ENCODE measurements at places on chromosomes 2 and 18.

- peak; percentile 33 for DNase-seq
Observed at GRCh38 chr2:127386764-127387654, 766 bp downstream of the MAP3K2 start.

DNA sequence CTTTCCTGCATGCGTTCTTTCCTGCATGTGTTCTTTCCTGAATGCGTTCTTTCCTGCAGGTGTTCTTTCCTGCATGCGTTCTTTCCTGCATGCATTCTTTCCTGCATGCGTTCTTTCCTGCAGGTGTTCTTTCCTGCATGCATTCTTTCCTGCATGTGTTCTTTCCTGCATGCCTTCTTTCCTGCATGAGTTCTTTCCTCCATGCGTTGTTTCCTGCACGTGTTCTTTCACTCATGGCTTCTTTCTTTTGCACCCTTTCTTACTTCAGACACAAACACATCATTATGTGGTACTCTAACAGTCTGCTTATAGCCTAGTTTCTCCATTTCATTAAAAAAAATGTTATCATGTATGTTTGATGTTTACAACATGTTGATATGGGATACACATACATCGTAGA, 261.6 kb upstream of the PXDN start:
- DNase-seq = no peak

DNA sequence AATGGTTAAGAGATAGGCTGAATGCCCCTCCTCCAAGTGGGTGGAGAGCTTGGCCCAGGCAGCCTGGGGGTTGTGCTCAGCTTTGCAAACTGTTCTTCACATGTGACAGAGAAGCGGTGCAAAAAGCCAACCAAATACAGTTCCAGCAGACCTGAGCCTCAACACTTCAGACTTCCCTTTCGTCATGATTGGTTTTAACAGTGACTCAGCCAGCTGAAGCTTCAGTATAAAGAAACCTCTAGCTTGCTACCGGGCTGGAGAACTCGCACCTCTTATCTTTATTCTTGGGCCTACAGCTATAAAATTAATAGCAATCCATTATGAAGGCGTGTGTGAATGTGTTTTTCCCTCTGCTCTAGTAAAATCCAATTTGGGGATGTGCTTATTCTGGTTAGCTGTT, 20.0 kb downstream of the SETBP1 start:
- DNase-seq = no peak

DNA sequence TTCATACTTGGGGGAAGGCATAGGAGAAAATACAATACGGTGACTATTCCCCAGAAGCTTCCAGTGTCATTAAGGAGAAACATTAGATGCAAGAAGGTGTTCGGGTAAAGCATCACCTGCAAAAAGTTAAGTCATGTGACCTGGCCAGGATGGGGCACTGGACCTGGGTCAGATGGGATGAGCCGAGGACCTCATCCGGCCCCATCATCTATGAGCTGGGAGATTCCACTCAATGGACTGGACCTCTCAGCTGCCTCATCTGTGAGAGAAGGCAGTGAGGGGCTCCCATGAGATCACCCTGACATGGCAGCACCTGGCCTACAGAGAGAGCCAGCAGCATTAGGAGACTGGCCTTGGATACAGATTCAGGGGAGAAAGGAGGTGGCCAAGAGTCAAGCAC, 111.4 kb upstream of the TEX51 start:
- no peak for DNase-seq

- DNase-seq = no peak
Observed at GRCh38 chr2:134855709-134856108, 17.3 kb downstream of the ACMSD start.

GRCh38 chr18:66603941-66604627, at the start of gene CDH19:
Gene CDH19 (minus strand): TSS chr18:66604090. CDS start chr18:66572204, 31,886 bp downstream.
- no peak for DNase-seq

- DNase-seq = no peak
Observed at GRCh38 chr2:168076731-168077130, 170.7 kb downstream of the STK39 start.

GRCh38 chr18:34729264-34729663, 19.2 kb downstream of the DTNA start:
- DNase-seq = no peak

GRCh38 chr18:34991561-34991960, 49.7 kb upstream of the MAPRE2 start:
- no peak for DNase-seq

DNA sequence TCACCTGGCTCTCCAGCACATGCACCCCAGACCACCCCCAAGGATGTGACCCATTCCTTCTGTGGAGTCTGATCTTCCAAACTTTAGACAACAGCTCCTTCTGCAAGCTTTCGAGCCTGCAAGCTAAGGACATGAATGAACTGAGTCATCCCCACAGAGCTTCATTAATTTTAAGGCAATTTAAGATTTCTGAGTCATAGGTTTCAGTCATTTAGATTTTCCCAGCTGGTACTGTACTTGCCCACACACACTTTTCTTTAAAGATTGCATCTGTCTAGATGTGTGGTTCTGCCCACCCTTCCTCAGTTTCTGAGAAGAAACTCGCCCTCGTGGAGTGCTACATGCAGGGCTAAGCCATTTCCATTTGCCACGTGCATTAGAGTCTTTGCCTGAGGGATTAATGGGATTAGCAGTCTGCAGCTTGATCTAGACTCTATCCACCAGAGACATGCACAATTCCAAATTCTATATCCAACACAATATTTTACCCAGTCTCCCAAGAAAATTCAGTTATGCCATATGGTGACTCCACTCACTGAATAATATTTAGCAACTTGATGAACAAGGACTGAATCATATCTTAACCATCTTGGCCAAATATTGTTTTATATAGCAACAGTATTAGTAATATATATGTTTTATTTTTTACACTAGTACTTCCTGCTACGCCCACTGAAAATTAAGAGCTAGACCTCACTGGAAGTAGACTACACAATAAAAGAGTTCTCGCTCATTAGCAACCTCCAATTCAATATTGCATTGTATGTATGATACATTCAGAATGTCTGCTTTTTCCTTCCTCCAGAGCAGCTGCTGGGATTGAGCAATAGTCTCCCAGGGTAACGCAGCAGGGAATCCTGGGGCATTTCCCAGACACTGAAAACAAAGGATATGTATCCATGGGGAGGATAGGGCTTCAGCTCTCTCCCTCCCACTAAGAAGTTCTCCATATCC, 14.3 kb upstream of the TRIB2 start:
- DNase-seq = no peak

DNA sequence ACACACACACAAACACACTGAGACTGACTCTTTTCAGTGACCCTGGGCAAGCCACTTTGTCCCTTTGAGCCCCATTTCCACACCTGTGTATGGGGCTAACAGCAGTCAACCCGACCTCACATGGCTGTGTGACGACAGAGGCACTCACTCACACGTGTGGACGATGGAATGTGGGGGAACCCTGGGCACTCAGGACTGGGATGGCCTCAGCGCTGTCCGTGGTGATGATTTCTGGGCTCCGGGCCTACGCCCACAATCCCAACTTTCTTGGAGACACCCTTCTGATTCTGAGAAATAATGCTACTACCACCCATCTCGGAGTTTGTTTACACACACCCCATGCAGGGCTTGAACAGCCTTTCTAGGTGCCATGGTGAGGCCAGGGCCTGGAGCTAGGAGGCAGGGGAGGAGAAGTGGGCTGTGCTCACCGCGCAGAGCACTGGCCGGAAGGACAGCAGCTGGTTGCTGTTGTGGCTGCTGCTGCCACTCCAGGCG, 1.5 kb downstream of the CRYBA2 start:
- DNase-seq = no peak

Data from NCI-H1436 treated with DMSO at 0.1 percent for 48 hours (cell line).